ENCODE measurements at places on chromosomes 11 and 22.

GRCh38 chr22:31140746-31141145 lies 438 bp upstream of the PLA2G3 start:
- no peak for DNase-seq

- no peak for DNase-seq
These were observed 13.1 kb downstream of the MED19 start for GRCh38 chr11:57698843-57699365.

DNA sequence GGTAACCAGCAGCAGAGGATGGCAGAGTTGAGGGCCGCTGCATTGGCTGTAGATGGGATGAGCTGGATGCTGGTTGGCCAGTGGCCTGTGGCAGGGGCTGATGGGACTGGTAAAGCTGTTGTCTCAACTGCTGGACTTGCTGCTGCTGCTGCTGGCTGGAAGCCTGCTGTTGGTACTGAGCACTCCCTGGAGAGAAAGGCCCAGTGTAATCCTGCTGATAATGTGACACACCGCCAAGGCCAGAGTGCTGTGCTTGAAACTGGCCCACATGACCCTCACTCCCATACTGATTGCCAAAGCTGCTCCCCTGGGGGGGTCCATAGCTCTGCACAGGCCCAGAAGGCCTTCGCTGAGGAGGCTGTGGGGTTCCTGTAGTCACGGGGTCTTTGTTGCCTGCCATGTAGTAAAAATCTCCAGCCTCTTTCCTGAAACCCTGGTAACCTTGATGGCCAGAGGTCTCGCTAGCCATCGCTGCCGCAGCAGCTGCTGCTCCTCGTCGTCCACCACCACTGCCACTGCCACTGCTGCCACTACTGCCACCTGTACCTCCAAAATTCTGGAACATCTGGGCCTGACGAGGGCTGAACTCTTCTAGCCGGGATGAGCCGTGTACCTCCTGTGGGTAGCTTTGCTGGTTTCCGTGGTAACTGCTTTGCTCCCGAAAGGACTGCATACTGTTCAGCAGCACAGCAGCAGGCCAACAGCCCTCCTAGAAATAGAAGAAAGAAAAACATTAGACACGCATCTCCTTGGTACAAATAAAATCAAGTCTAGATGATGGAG lies 55.6 kb downstream of the TCF20 start:
- no peak for DNase-seq

GRCh38 chr11:104556606-104557301 lies 341.5 kb downstream of the CASP12 start:
- no peak for DNase-seq

- no peak for DNase-seq
These were observed 83.8 kb upstream of the BID start for GRCh38 chr22:17858033-17858432.

All from activated T-cell treated with anti-CD3 and anti-CD28 coated beads for 1 hour (primary cell).